ENCODE measurements at places on chromosomes 3 and 15.

GRCh38 chr3:128166971-128167453 lies 13.7 kb downstream of the EEFSEC start:
- DNase-seq = no peak

GRCh38 chr3:179438841-179439240 lies 12.4 kb downstream of the GNB4 start:
- no peak for DNase-seq

GRCh38 chr3:58404396-58404795 lies 29.2 kb downstream of the PDHB start:
- DNase-seq = no peak

DNA sequence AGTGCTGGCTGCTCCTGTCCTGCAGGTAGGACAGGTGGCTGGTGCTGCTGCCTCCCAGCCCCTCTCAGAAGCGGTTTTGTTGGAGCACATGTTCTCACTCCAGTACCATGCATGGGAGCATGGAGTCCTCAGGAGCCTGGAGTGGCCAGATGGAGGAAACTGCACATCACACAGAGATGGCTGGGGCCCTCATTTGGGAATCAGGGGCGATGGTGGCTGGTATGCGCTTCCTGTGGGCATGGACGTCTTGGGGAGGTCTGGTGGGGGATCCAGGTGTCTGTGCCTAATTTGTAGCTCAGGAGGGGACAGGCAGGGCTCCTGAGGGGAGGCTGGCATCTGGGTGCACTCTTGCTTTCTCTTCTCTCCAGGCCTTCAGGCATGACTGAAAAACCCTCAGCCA lies 168.2 kb downstream of the KLF13 start:
- no peak for DNase-seq

DNA sequence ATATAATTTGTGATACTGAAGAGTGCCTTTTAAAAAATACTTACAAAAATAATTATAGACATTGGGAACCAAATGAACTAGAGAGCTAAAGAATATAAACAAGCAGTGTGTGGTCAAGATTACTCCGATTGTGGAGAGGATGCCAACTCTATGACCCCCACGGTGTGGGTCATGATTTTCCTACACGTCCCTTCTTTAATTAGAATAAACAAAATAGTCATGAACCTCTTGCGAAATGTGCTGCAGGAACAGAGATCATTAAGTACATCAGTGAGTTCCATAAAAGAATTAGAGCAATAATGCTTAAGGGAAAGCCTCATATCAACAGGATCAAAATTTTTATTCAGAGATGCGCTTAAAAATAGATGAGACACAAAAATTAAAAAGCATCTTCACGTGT lies 476.6 kb upstream of the ROBO1 start:
- no peak for DNase-seq

DNA sequence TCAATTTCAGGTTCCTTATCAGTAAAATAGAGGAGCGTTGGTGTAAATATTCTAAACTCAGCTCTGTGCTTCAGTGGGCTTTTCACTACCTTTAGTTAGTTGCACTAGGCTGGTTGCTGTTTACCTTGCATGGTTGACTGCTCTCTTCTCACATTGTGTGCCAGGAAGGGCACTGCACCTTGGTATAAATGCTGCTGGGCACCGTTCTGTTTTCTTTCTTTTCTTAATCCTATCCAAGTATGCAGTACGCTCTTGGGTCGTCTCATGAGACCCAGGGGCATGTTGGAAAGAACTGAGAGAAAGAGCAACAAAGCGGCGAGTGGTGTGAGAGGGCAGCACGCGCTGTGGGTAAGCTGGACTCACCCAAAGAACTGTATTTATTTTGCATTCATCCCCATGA lies 22.4 kb downstream of the KCNMB2 start:
- DNase-seq = no peak

- DNase-seq = no peak
These were observed 149.7 kb downstream of the RBMS3 start for GRCh38 chr3:29430558-29430971.

DNA sequence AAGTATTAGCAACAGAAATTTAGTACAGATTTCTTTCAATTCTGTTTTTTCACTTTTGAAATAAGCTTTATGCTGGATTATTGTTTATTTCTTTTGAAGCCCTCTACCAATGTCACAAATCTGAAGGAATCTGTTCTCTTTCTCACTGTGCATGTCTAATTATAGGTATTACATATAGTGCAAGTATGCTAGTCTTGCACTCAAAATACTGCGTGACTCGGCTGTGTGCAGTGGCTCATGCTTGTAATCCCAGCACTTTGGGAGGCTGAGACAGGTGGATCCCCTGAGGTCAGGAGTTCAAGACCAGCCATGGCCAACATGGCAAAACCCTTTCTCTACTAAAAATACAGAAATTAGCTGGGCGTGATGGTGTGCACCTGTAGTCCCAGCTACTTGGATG lies 95.8 kb upstream of the PLAAT1 start:
- DNase-seq = no peak

DNA sequence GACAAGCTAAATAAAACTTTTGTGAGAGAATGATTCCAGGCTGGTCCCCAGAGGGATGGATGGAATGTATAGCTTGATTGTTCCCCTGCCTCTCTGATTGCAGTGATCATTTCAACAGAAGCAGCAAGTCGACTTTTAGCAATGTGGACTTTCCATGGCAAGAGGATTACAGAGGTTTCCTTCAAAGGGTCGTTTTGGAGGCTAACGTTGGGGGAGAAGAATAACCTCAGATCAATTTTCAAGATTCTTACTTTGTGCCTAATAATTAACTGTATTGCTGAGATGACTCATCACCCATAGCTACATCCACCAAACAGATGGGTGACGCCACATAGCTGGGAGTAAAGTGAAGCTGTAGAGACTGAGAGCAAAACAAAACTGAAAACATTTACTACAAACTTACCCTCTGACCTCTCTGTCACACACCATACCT lies 79.9 kb downstream of the GTPBP8 start:
- no peak for DNase-seq

DNA sequence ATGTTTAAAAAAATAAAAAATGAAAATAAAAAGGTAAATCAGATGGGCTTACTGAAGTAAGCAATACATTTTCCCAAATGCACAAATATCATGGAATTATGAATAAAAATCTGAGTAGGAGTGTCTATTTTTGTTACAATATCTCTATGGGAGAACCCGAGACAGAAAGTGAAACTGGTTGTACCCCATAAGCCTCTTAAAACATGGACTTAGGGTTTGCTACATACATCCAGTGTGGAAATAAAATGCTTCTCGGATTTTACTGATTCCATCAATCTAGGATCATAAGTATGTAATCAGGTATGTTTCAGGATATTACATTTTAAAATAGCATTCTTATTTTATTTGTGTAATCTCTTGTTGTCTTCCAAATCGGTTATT lies 177.8 kb upstream of the CDIN1 start:
- no peak for DNase-seq

DNA sequence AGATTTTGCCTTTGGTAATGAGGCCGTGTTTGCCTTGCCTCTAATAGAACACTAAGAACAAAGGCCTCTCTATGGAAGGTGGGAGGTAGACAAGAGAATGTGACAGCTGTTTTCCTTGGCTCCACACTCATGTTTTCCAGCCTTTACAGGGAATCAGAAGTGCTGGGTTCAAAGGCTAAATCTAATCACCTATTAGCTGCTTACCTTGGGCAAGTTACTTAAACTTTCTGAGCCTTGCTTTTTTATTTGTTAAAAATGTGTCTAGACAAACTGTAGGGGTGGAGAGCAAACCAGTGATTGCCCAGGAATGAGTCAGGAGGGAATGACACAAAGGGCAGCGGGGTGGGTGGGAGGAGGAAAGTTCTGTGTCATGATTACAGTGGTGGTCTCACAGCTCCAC lies 179.0 kb downstream of the P3H2 start:
- no peak for DNase-seq

- DNase-seq = no peak
These were observed 611.3 kb downstream of the EDEM1 start for GRCh38 chr3:5798809-5799208.

- no peak for DNase-seq
These were observed at the start of gene EPM2AIP1 for GRCh38 chr3:36992806-36993325. EPM2AIP1 (minus strand) TSS chr3:36993131; CDS start chr3:36993077, 54 bp downstream.

All from activated naive CD4-positive, alpha-beta T cell (primary cell).